Fibroblast of the conjunctiva (primary cell): ENCODE measurements at places on chromosomes 11 and 22.
A peak's percentile ranks its signal among the peaks of the same experiment; 100 is the strongest.

DNA sequence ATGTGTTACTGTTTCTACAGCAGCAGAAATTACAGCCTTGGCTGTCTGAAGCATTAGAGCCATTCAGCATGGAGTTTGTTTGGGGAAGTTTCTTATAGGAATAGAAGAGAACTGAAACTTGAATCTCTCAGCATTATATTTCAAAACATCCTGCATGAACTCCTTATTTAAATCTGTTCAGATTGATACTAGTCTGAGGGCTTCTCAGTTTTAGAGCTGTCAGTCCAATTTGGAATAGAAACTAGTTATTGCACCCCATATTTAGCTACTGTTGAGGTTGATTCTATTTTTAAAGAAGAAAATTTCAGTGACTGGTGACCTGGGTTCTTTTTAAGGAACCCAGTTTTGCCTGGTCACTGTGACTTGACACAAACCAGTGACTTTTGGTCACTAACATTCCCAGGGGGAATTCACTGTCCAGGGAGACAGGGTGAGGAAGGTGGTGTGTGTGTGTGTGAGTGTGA lies 126.0 kb upstream of the TTC12 start:
- DNase-seq, result no peak

GRCh38 chr11:44454666-44455065 lies 110.8 kb upstream of the CD82 start:
- no peak for DNase-seq

DNA sequence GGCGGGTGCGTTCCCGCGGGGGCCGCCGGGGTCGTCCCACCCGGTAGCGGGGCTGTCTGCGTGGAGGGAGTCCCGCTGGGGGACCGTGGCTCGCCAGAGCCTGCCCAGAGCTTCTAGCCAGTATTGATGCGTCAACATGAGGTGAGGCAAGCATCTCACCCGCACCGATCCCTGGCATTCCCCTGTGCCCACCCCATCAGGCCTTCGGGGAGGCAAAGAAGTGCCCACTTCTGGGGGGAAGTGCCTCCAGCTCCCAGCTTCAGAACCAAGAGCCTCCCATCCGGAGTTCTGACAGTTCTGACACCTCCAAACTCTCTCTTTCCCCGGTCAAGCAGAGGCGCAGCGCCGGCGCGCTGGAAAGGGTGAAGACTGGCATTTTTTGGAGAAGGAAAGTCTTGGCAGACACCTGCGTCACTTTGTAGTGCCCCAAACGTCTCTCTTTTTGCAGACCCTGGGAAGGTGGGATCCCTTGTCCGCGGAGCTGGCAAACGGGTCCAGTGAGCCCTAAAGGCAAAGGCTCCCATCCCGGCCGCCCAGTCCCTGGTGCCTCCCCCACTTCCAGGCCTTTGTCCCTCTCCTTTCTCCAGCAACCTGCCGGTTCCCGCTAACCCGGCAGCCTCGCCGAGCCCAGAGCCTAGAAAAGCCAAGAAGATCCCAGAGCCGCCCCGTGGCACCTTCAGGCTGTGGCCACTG lies 3.2 kb upstream of the PAX6 start:
- DNase-seq, result no peak

GRCh38 chr11:9726321-9727022 lies 62.6 kb downstream of the SWAP70 start:
- DNase-seq, result no peak

DNA sequence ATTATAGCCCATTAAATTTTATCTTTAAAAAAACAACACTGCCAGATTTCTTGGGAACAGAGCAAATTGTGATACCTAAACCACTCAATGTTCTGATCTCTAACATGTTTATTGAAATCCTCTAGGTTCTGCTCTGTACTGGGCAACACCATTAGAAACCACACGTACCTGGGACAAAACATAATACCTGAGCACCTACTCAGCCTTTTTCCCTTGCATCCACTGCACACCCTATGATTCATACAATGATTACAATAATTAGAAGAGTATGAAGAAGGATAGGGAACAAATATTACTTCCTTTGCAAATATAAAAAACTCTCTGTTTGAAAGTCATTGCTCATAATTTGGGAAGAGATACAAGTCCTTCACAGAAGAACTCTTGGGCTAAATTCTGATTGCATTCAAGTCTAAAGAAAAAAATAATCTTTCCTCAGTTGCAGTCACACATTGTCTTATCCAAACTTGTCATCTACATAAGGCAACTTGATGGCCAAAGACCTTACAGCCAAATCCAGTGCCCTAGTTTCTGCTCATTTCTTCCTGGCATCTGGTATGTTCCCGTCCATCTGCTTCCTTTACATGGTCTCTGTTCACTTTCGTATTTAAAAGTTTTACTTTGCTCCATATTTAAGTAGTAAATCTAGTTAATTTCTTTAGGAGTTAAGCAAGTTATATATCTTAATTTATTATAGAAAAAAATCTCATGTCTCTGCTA lies 407.4 kb downstream of the LRRC4C start:
- DNase-seq, result no peak

DNA sequence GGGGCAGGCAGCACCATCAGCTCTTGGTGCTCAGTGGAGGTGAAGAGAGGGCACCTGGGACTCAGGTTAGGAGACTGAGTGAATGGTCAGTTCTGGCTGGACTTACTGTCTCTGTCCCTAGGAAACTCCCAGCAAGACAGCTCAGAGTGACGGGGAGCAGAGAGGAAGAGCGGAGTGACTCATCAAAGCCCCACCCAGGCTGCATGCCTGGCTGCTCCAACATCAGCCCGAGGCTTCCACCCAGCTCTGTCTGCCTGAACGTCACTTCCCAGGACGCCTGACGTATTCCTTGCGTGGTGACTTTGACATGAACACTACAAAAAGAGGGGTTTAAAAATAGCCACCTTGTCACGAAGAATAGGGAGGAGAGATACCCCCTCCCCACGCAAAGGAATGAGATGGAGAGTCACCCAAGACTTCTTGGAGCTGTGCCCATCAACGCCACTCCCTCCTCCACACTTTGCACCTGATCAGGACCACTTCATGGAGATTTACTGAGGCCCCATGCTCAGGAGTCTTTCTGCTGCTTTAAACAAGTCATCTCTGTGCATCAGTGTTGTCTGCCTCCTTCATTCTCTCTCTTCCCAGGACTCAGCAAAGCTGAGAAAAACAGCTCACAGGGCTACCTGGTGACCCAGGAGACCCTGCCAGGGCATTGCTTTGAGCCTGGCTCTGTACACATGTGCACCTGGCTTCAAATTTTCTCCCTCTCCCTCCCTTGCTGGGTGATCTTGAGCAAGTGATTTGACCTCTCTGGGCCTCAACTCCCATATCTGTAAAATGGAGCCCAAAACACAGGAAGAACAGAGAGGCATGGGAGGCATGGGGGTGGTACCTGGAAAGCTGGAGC lies 83.1 kb downstream of the MN1 start:
- DNase-seq, result peak; percentile 86

DNA sequence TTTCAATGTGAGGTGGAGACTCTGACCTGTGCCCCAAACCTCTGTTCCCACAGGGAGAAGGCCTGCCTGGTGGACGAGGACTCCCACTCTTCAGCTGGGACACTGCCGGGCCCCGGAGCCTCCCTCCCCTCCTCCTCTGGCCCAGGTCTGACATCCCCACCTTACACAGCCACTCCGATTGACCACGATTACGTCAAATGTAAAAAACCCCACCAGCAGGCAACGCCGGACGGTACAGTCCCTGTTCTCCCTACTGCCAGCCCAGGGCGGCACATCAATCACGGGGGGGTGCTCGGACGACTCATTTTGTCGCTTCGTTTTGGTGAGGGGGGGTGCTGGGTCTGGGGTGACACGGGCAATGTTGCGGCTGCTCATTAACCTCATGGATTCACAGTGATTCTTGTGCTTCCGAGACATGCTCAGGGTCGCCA lies 83.3 kb upstream of the SUSD2 start:
- no peak for DNase-seq

GRCh38 chr22:47423861-47424820 lies 661.7 kb downstream of the TBC1D22A start:
- DNase-seq, result no peak

DNA sequence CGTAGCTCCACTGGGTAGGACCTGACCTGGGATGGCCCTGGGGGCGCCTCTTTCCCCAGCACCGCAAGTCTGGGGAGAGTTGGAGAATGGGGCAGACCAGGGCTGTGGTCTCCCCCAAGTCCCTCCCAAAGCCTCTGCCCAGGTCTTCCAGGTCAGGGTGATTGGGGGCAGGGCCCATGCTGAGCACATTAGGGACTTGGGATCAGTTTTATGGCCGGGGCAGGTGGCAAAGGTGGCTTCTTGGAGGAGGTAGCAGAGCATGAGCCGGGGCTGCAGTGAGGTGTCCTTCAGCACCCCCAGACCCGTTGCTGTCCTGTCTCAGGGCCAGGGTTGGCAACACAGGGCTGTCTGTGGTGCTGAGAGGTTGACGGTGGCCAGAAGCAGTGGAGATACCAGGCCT lies 6.0 kb downstream of the RELT start:
- DNase-seq, result no peak

GRCh38 chr11:113736323-113736722 lies 30.2 kb upstream of the TMPRSS5 start:
- DNase-seq, result no peak

DNA sequence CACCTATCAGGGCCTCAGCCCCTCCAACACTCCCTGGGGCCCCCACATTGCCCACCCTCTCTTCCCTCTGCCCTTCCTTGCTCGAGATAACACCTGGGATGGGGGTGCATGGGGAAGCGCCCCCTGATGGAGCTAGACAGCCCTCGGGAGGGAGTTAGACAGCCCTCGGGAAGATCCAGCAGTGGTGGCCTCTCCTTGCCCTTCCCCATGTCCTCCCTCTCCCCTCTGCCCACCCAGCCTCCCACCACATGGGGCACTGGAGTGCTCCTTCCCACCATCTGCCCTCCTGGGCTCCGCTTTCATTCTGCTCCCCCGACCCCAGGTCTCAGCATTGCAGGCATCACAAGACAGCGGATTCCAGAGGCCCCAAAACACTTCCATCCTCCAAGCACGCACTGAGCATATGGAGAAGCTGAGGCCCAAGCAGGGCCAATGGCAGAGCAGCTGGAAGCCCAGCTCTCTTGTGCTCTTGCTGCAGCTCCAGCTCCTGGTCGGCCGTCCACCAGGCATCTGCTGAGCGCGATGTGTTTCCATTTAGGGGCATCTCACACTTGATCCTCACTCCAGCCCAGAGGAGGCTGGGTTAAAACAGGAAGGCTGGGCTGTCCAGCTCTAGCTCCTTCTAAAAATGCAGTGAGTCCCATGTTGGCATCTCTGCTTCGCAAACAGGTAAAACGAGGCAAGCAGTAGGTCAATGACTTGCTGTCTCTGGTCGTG lies 65.6 kb downstream of the IGLL1 start:
- DNase-seq, result no peak

GRCh38 chr11:1138097-1138496 lies 19.7 kb upstream of the MUC5AC start:
- DNase-seq, result no peak

GRCh38 chr22:42937164-42937843 lies 77.6 kb downstream of the PACSIN2 start:
- no peak for DNase-seq

- no peak for DNase-seq
Observed at GRCh38 chr11:65648997-65649493, 11.1 kb downstream of the SIPA1 start.

- DNase-seq, result no peak
Observed at GRCh38 chr11:35500744-35501143, 24.7 kb downstream of the PAMR1 start.

DNA sequence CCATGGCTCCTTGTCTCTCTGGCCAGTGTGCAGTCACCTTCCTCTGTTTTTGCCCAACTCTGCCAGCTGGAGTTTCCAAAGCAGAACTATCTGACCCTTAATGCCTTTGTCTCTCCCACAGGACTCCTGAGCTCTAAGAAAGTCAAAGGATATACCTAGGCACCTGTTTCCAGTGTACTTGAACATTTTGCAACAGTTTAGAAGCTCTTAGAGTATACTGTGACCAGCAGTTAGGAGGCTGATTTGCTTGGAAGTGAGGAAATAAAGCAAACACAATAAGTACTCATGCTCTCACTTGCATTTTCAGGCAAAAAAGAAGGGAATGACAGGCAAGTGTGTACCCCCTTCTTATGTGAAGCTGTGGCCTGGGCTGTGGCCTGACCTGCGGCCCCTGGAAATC lies 204.3 kb upstream of the PLET1 start:
- no peak for DNase-seq

DNA sequence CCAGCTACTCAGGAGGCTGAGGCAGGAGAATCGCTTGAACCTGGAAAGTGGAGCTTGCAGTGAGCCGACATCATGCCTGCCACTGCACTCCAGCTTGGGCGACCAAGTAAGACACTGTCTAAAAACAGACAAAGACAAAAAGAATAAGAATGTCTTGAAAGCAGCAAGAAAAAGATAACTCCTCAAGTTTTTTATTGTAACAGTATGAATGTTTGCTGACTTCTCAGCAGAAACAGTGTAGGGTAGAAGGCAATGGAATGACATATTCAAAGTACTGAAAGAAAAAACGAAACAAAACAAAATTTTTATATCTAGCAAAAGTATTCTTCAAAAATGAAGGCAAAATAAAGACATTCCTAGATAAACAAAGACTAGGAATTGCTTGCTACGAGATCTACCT lies 76.9 kb downstream of the PACS1 start:
- DNase-seq, result no peak

DNA sequence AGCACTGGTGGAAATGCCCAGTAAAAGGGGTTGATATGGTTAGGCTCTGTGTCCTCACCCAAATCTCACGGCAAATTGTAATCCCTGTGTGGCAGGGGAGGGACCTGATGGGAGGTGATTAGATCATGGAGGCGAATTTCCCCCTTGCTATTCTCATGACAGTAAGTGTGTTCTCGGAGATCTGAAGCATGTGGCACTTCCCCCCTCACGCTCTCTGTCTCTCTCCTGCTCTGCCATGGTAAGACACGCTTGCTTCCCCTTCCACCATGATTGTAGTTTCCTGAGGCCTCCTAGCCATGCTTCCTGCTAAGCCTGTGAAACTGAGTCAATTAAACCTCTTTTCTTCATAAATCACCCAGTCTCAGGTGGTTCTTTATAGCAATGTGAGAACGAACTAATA lies 37.4 kb downstream of the PACSIN2 start:
- no peak for DNase-seq

- DNase-seq, result peak; percentile 13
Observed at GRCh38 chr22:27719535-27720227, 81.9 kb downstream of the MN1 start.

DNA sequence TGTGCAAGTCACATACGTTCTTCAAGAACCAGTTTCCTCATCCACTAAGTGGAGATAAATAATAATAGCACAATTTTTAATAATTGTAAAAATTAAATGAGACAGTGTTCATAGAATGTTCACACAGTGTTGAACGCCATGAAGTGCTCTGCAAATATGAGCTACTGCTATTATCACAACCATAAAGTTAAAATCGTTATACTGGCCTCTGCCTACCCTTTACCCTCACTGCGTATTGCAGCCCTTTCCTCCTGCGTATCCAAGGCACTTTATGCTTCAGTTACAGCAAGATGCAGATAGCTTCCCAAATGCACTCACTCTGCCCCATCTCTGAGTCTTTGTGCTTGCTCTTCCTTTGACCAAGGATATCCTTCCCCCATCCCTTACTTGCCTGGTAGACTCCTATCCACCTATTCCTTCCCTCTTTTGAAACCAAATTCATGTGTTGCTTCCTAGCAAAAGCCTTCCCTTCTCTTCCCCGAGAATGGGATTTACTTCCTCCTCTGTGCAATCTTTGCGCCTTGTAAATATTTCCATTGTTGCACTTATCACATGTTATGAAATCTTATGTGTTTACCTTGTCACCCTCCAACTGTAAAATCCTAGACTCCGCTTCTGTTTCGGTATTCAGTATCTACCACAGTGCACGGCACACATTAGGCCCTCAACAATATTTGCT lies 196.9 kb downstream of the ADAMTS15 start:
- no peak for DNase-seq

- no peak for DNase-seq
Observed at GRCh38 chr11:112159098-112160065, 4.5 kb downstream of the IL18 start.

- peak; percentile 77 for DNase-seq
Observed at GRCh38 chr22:40499209-40499623, 128.8 kb downstream of the SGSM3 start.
